ENCODE measurements at places on chromosomes 11 and 22. TPM values are rescaled to one million over a fixed set of nuclear protein-coding genes. Genes with fewer than 3 reads are reported as not detected.

The TIRAP gene
- total RNA-seq = 8.2 TPM

The CCDC86 gene
- 38.0 TPM for total RNA-seq

The MTCH2 gene
- total RNA-seq = 62.0 TPM

The OR51B2 gene
- total RNA-seq = not detected
